ENCODE measurements at places on chromosomes 5 and 9.
A peak's percentile ranks its signal among the peaks of the same experiment; 100 is the strongest.

DNA sequence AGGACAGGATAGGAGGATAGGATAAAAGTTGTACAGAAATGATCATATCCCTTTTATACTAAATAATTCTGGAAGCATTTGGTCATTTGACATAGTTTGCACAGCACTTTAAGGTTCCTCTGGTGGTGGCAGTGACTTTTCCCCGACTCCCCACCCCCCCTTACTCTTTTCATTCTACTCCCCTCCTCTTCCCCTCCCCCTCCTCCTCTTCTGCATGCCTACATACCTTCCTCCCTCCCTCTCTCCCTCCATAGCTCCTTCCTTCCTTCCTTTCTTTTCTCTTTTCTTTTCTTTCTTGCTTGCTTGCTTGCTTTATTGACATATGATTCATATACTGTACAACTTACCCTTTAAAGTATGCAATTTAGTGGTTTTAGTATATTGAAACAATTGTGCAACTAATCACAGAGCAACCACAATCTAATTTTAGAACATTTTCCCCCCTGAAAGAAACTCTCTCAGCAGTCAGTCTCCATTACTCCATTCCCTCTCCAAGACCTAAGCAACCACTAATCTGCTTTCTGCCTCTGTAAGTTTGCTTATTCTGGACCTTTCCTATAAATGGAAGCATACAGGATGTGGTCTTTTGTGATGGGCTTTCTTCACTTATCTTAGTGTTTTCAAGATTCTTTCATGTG lies 159.0 kb downstream of the HACD4 start:
- peak; percentile 70 for DNase-seq

- DNase-seq = peak; percentile 67
Measured at GRCh38 chr5:135565725-135566421, 12.9 kb downstream of the CXCL14 start.

GRCh38 chr9:110537841-110538646 lies 41.5 kb downstream of the SVEP1 start:
- DNase-seq = no peak

DNA sequence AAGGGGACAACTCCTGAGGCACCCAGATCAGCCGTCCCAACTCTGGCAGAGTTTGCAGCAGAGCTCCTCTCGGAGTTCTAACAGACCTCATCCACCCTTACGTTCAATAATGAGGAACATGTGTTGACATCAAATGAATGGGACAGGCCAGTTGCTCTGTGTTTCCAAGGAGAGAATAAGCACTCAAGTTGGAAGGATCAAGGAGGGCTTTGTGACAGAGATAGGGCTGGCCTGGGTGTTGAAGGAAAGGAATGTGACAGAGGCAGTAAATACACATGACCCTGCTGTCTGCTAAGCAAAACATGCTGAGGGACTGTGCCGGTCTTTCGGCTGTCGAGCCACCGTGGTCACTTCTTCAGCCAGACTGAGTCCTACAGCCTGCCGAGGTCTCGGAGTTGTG lies 48.2 kb downstream of the GPR107 start:
- no peak for DNase-seq

GRCh38 chr5:134552301-134552700 lies 26.8 kb downstream of the JADE2 start:
- peak; percentile 79 for DNase-seq

Data from kidney tubule cell (primary cell).